ENCODE measurements at places on chromosomes 4 and X. TPM values are rescaled to one million over a fixed set of nuclear protein-coding genes. Genes with fewer than 3 reads are reported as not detected.

The ATP8A1 gene
- total RNA-seq, result 10.5 TPM

The PUDP gene
- total RNA-seq, result 4.4 TPM

The NPFFR2 gene
- not detected for total RNA-seq

The AMER1 gene
- total RNA-seq, result 1.4 TPM

The PCDH7 gene
- total RNA-seq, result 169 TPM

The XAGE3 gene
- not detected for total RNA-seq
